ENCODE measurements at places on chromosomes 12 and 14.

DNA sequence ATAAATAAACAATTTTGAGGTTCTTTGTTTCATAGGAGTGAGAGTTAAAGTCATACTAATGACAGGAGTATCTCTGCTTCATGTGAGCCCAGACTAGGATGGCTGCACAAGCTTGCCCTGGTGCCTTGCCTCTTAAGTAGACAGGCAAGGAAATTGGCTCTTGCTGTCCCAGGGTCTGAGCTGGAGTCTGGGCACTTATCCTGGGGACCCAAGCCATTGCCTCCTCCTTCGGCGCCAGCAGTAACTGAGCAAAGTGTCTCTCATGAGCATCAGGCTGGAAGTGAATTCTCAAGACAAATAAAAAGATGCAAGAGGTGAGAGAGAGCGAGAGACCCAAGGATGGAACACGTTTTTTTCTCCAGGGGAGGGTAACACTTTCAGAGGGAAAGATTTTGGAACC is 6.9 kb upstream of the FBXW8 start:
- DNase-seq, result no peak

- peak; percentile 45 for DNase-seq
Measured at GRCh38 chr14:64035143-64035542, 182.3 kb downstream of the SYNE2 start.

- peak; percentile 29 for DNase-seq
Measured at GRCh38 chr12:45217846-45218245, 2.0 kb downstream of the ANO6 start.

DNA sequence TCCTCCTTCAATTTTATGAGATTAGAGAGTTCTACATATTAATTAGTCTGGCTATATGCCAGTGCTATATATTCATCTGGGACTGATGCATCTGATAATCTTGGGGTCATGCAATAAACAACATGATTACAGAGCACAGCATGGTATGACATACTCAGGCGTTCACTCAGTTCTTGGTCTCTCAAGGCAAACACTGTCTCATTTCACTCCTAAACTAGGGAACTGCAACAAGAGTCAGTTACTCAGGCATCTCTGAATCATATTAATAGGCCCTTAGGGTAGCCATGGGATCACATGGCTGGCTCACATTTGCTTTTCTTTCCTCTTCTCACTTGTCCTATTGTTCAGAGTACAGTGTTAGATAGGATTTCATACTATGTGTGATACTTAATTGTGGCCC is 91.8 kb upstream of the TMEM260 start:
- peak; percentile 51 for DNase-seq

DNA sequence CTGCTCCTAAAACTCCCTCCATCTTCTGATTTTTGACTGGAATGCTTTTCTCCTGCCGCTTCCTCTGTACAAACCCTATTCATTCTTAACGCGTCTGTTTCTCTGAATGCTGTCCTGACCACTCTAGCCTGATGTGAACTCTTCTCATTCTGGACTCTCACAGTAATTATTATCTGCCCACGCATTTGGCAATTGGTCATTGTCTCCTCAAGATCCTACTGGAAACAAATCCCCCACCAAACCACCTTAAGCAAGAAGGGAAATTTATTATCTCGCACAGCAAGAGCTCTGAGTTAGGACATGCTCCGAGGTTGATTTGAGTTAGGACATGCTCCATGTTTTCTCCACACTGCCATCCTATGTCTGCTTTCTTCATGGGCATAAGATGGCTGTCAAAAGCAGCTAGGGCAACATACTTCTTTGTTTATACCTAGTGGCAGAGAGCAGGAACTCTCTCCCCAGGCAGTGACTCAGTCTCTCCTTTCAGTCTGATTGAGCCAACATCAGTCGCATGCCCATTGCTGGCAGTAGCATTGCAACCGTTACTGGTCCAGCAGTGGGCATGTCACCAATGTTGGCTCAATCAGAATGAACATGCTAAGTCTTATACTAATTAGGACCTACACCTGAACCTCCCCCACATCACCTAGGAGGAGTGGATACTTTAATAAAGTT is 102.2 kb downstream of the SSPN start:
- no peak for DNase-seq

GRCh38 chr12:38137716-38138115 is 178.9 kb upstream of the ALG10B start:
- no peak for DNase-seq

DNA sequence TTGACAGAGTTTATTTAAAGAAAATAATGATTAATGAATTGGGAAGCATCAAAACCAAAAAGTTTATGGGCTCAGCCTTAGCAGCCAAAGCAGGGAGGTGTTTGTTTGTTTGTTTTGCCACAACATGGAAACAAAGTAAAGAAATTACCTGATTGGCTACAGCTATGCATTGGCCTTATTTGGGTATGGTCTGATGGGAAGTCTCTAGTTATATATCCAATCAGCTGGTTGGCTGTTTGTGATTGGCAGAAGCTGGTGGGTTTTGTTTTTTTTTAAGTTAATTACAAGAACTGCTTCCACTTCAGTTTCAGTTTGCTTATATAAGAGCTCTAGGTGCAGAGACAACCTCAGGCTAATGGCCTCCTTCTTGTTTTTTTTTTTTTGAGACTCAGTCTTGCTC is 4.6 kb upstream of the LEMD3 start:
- no peak for DNase-seq

- no peak for DNase-seq
Measured at GRCh38 chr12:125124320-125124966, 59.2 kb downstream of the AACS start.

GRCh38 chr14:95137164-95137803 is 20.0 kb downstream of the DICER1 start:
- no peak for DNase-seq

GRCh38 chr14:104685216-104685997 is 4.0 kb upstream of the INF2 start:
- no peak for DNase-seq

- no peak for DNase-seq
Measured at GRCh38 chr12:98830657-98831056, 185.6 kb downstream of the APAF1 start.

- DNase-seq, result peak; percentile 62
Measured at GRCh38 chr12:24728366-24728765, 220.5 kb downstream of the BCAT1 start.

DNA sequence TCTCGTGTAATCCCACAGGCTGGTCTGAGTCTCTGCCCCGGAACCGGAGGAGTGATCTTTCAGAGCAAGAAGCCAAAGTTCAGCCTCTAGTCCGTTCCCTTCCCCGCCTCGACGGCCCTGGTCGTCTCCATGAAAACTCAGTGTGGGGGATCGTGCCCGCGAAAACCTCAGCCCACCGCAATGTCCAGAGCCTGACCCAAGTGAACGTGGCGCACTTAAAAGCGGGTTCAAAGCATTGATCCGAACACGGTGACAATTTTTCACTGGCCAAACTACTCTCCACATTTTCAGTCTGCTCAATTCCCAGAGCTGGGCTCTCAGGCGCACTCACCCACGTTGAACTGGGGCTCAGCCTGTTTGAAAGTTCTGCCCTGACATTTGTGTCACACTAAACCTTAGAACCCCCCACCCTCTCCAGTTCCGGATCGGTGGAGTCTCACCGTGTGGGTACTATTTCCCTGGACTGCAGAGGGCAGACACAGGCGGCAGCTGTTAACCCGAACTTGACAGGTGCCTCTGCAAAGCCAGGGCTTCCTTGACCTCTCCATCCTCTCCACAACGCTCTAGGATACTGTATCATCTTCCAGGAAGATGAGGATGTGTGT is 886 bp upstream of the PRICKLE1 start:
- DNase-seq, result peak; percentile 44

DNA sequence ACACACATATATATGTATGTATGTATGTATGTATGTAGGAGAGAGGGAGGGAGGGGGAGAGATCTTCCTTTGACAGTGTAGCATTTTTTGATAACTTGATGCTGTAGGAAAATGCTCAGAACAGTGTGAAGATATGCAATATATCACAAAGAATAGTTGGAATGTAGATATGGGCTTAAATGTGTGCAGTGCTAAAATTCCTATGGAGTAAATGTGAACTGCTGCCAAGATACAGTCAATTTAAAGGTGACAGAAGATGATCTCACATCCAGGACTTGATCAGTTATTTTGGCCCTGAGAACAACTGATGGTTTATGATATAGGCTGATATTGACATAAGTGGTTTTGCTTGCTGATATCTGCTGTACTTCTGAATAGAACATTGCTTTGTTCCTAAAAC is 84.2 kb downstream of the DAAM1 start:
- DNase-seq, result no peak
